Fibroblast of the conjunctiva (primary cell): ENCODE measurements at places on chromosomes 4 and X.
A peak's percentile ranks its signal among the peaks of the same experiment; 100 is the strongest.

DNA sequence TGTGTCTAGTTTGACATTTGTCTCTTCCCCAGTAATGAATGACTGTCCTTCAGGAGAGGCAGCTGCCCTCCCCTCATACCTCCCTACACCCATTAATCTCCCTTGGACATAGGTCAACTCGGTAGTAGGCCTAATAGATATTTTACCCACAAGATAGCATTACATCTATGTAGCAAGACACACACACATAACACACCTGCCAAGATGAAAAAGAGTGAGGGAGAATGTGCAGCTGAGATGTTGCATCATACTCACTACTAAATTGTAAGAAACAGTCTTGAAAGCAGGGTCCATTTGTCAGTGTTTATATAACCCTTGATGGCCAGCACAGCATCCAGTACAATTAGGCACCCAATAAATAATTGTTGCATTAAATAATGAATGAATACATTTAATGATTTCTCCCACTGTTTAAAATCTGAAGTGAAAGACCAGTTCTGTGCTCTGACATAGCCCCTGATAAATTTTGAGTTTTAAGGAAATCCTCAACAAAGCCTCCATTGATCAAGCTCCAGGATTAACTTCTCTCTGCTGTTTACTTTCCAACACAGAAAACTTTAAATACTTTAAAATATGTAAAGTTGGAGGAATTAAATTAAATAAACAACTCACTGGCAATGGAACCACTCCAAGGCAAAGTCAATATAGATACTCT, 440.8 kb upstream of the RASGEF1B start:
- no peak for DNase-seq

DNA sequence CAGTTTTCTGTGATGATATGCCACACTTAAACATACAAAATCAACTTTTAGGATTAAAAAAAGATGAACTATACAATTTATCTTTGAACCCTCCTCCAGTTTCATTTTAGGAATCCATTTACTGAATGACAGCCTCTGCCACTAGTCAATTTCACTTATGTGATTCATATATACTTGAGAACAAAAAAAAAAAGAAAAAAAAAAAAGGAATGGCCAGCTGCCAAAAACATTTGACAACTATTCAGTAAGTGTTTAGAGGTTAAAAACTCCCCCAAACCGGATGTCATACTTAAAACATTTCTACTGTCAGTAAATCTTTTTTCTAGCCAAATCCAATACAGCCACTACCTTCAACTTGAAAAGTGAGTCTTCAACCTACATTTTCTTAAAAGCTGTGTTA, 266.7 kb upstream of the MAGEB2 start:
- DNase-seq = peak; percentile 1

- no peak for DNase-seq
Measured at GRCh38 chrX:23292988-23293651, 41.5 kb upstream of the PTCHD1 start.

GRCh38 chr4:21830272-21830671, 118.3 kb downstream of the KCNIP4 start:
- no peak for DNase-seq

DNA sequence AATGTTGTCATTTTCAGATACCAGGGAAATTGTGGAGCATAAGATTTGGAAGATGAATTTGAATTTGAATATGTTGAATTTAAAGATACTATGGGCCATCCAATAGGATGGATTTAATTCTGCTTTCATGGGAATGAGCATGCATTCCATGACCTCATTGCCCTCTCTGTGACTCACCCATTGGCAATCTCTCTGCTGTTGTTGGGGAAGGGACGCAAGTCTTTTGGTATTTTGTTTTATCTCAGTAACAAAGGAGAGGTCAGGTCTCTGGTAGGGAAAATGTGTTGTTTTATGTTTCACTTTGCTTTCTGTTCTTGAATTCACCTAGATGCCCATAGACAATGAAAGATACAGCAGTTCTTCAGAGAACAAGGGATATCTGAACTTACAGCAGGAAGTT, 42.1 kb upstream of the MAGEA4 start:
- DNase-seq = peak; percentile 42

DNA sequence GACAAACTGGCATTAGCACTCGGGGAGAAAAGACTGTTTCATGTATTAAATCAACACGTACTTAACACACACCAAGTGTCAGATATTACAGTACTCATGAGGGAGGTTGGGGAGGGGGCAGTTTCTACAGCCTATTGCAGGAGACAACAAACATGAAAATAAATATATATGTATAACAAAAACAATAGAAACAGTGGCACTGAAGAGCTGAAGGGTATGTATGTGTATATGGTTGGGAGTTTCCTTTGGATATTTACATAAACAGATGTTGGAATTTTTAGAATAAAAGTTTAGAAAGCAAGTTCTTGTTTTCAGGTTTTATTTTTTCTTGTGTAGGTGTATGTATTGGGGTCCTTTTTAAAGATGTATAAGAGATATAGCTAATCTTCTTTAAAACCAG, 133.5 kb downstream of the ELOVL6 start:
- DNase-seq = no peak

DNA sequence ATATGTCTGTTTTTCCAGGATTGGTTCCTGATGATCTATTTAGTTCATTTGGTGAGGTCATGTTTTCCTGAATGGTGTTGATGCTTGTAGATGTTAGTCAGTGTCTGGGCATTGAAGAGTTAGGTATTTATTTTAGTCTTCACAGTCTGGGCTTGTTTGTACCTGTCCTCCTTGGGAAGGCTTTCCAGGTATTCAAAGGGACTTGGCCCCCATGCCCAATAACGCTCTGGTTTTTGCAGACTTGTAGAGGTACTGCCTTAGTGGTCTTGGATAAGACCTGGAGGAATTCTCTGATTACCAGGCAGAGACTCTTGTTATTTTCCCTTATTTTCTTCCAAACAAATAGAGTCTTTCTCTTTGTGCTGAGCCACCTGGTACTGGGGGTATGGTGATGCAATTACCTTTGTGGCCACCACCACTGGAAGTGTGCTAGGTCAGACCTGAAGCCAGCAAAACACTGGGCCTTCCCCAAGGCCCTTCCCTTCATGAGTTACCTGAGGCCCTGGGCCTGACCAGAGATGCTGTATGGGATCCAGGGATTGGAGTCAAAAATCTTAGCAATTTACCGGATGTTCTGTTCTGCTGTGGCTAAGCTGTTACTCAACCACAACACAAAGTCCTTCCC, 63.3 kb upstream of the RXFP1 start:
- DNase-seq = no peak

DNA sequence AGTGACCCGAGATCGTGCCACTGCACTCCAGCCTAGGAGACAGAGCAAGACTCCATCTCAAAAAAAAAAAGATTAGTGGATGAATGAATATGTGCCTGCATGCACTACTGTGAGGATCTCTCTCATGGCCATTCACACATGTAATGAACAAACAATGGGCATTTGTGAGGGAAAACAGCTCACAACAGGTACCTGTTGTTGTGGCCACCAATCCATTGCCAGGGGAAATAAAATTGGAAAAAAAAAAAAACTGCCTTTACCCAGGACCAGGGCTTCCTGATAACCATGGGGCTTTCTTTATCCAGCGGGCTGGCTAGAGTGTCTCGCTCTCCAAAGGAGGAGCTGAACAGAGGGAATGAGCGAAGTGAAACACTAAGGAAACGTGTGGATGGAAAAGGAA, 7.4 kb downstream of the SCD5 start:
- no peak for DNase-seq

- DNase-seq = no peak
Measured at GRCh38 chrX:137313627-137314026, 252.3 kb upstream of the ZIC3 start.

GRCh38 chr4:18975916-18976808, 954.6 kb upstream of the LCORL start:
- no peak for DNase-seq

- no peak for DNase-seq
Measured at GRCh38 chr4:16707874-16708273, 190.6 kb downstream of the LDB2 start.

DNA sequence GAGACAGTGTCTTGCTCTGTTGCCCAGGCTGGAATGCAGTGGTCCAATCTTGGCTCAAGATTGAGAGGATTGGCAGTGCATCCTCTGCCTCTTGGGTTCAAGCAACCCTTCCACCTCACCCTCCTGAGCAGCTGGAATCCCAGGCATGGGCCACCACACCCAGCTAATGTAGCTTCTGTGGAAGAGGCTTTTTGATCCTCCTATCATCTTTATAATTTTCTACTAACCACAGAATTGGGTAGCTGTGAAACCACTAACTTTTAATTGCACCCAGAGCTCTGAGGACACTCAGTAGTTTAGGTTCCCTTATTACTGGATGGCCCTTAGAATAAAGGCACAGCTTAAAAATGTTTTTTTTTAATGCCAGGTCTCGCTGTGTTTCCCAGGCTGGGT, 8.9 kb upstream of the AGA start:
- no peak for DNase-seq

- DNase-seq = no peak
Measured at GRCh38 chr4:58566260-58566659, 1456.1 kb upstream of the IGFBP7 start.

GRCh38 chr4:40621229-40621591, 8.5 kb downstream of the RBM47 start:
- DNase-seq = no peak
